ENCODE measurements at places on chromosomes 13 and 19.

DNA sequence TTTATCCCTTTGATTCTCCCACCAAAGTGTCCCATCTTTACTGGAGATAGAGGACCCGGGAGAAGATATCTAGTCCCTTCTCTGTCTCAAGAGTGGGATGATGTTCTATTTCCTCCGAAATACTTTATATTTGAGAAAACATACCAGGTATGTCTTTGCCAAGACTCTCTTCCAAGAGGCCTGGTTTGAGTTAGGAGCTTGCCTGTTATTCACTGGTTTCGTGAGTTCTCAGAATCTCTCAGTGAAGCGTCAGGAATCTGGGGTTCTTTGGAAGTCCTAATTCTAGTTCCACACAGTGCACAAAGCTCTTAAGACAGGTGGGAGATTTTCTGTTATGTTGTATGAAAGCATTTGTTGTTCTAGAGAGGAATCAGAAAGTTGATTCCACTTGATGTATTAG lies 182.0 kb downstream of the DNAJC15 start:
- no peak for DNase-seq

DNA sequence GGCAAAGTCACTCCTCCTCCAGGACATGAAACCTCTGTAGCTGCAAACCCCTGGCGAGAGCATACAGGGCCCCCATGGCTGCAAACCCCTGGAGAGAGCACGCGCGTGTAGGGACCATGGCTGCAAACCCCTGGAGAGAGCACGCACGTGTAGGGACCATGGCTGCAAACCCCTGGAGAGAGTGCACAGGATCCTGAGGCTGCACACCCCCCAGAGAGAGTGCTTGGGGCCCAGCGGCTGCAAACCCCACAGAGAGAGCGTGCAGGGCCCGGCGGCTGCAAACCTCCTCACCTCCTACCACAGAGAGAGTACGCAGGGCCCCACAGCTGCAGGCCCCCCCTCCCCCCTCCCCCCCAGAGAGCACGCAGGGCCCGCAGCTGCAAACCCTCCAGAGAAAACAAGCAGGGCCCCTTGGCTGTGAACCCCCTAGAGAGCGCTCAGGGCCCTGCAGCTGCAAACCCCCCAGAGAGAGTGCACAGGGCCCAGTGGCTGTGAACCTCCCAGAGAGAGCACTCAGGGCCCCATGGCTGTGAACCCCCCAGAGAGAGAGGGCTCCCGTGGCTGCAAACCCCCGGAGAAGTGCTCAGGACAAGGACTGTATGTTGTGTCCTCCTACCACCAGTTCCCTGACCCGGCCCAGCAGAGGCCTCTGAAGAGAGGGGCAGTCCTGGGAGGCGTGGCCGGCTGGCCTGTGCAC lies 7.3 kb downstream of the ADPRHL1 start:
- DNase-seq = peak; percentile 68

DNA sequence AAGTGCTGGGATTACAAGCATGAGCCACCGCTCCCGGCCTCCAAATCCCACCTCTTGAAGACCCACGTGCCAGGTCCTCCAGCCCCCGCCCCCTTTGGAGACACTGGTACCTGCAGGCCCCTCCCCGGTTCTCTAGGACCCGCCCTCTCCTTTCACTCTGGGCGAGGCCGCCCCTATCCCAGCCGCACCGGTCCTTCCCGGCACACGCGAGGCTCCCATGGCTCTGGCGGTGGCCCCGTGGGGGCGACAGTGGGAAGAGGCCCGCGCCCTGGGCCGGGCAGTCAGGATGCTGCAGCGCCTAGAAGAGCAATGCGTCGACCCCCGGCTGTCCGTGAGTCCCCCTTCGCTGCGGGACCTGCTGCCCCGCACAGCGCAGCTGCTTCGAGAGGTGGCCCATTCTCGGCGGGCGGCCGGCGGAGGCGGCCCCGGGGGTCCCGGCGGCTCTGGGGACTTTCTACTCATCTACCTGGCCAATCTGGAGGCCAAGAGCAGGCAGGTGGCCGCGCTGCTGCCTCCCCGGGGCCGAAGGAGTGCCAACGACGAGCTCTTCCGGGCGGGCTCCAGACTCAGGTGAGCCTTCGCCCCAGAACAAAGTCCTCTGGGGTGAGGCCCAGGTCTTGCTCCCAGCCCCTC lies at the start of gene CBLC:
Gene CBLC (plus strand): TSS at position 176 of the 633 bp plus-strand sequence. CDS start 42 bp downstream, at position 218.
- no peak for DNase-seq

GRCh38 chr19:48896191-48896720 lies 2.3 kb downstream of the TULP2 start:
- peak; percentile 58 for DNase-seq

DNA sequence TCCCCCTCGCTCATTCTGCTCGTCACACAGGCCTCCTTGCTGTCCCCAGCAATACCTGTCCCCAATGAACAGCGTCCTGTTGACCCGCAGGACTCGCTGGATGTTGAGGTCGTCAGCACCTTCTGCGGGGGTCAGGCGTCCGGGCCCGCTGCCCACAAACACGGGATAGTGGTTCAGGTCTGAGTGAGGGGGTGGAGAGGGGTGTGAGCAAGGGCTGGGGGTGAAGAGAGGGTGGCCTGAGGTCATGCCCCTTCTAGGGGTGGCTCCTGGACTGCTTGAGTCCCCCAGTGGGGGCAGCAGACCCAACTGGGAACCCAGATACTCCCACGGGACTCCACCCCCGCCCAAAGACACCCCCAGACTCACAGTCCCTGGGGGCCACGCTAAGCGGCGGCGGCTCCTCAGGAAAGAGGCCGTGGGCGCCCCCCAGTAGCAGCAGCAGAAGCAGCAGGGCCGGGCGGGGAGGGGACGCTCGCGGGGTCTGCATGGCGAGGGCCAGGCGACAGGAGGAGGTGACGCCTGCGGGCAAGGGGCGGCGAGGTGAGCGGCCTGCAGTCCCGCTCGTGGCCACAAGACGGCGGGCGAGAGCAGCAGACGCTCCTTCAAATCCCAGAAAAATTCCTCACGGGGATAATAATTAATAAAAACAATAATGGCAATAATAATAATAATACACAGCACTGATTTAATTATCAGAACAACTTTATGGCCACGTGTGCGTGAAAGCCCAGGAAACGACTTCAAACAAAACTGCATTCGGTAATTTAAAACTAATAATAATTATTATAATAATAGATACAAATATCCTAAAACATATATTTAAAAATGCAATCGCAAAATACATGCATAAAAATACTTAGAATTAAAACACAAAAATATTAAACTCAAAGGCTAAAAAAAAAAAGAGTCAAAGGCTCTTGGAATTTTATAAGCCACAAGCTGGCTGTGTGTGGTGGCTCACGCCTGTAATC lies 1.2 kb downstream of the SEMA6B start:
- DNase-seq = no peak

DNA sequence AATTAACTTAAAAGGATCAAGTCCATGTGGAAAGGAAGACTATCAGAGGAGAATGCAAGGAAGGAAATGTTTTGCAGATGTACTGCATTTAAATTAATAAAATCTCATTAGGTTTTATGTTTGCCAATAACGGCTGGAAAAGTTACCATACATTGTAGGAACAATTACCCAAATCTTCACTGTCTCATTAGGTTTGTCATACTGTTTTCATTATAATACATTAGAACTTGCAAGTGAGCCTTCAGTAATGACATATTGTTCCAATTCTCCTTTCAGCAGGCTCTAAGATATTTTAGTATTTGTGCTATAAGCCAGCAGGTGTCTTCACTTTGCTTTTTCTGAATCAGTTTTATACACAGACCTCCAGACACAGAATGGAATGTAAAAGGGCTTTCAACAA lies 661.6 kb upstream of the KLHL1 start:
- no peak for DNase-seq

GRCh38 chr19:16249826-16250404 lies 52.2 kb downstream of the AP1M1 start:
- peak; percentile 18 for DNase-seq

DNA sequence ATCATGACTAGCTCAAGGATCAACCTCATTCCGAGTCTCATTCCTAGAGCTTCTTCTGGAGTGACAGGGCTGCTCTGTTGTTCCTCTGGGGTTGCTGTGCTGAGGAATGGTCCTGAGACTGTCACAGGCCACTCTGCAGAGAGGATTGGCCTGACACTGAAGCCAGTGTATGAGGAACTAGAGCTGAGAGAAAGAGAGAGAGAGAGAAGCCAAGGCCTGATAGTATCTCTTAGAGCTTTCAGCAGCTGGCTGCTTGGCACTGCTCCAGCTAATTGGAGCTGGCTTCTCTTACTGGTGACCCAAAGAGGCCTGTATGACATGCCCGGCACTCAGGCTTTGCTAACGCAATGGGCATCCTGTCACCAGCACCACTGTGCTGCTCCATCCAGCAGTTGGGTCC lies 73.4 kb upstream of the FLT1 start:
- DNase-seq = peak; percentile 43

GRCh38 chr13:111289251-111289650 lies 31.2 kb upstream of the TEX29 start:
- no peak for DNase-seq

GRCh38 chr13:75495938-75496337 lies 14.0 kb upstream of the TBC1D4 start:
- peak; percentile 93 for DNase-seq

DNA sequence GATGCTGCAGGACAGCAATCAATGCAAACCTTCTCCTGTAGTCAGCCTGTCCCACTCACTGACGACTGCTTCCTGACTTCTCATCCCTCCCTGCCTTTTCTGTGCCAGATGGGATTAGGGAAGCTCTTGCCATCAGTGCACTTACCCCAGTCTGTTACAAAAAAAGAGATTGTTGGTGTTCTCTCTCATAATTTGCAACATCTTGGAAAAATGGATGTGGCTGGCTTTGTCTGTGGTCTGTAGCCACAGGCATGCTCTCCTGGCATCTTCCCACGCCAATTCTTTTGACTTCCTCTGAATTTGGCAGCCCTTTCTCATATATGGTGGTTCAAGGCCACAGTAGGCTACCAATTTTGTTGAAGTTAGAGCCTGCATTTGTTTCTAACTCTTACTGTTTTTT lies 11.6 kb upstream of the HTR2A start:
- peak; percentile 47 for DNase-seq

- DNase-seq = no peak
Observed at GRCh38 chr19:41166944-41167804, 25.8 kb upstream of the CYP2S1 start.

GRCh38 chr19:34690372-34690771 lies 12.9 kb downstream of the ZNF302 start:
- DNase-seq = no peak

DNA sequence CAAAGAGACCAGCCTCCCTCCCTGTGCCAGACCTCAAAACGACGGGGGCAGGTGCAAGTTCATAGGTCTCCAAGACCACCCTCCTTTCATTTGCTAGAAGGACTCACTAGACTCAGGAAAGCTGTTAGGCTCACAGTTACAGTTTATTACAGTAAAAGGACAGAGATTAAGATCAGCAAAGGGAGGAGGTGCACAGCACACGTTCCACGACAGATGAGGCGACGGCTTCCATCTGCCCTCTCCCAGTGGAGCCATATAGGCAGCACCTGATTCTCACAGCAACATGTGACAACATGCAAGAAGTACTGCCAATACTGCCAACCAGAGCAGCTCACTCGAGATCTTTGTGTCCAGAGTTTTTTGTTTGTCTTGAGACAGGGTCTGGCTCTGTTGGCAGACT lies 9.4 kb upstream of the CEACAM19 start:
- DNase-seq = no peak

- DNase-seq = no peak
Observed at GRCh38 chr13:42035905-42036521, 12.4 kb upstream of the DGKH start.

DNA sequence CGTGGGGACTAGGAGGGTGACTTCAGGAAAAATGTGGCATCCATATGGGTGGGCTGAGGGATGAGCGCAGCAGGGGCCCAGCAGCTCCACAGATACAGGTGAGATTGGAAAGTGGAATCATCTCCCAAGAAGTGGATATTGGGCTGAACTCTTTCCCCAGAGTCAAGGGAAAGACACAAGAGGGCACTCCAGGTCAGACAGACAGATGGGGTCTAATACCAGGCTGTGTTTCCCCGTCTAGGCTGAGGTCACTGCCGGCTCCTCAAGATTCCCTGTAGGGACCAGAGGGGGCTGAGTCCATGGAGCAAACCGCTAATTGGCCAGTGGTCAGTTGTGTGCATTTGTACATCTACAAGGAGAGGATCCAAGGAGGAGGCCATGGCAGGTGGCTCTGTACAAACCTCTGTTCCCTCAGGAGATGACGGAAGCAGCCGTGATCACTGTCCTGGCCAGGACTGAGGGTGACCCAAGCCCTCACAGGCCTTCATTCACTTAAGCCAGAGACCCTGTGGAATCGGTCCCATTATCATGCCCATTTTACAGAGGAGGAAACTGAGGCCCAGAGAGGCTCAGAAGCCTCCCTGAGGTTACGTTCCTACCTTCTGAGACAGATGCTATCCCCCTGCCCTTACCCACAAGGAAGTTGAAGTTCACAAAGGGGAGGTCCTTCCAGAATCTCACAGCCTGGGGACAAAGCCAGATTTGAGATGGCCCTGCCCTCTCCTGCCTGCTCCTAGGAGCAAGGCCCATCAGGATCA lies 14.9 kb upstream of the IGLON5 start:
- DNase-seq = no peak

DNA sequence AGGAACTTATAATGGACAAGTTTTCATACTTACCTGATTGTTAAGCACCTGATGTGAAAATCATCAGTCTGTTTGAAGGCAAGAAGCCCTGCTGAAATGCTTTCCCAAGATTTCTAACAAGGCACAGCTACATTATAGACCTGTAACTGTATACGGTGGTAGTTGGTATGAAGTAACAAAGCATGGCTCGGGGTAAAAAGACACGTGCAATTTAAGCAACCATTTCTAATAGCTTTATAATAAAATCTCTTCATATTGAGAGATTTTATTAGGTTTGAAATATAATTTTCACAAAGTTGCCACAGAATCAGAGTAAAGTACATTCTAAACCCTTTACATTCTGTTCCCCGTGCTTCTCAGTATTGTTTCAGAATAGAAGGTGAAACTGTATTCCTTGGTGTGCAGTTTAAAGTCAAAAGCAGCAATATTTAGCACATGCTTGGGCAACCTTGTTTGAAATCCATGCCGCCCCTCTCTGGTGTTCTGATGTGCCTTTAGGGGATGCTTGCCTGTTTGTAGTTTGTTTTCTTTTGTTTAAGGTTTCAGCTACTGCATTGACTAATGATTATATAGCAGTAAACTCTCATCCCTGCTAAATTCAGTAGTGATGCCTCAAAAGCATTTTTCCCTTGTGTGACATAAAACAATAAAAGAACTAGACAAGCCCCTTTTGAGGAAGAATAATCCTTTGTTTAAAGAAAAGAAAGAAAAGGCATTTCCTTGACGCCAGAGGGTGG lies 125.2 kb upstream of the OBI1 start:
- DNase-seq = no peak

GRCh38 chr19:7494416-7495098 lies 5.7 kb upstream of the PEX11G start:
- peak; percentile 67 for DNase-seq

DNA sequence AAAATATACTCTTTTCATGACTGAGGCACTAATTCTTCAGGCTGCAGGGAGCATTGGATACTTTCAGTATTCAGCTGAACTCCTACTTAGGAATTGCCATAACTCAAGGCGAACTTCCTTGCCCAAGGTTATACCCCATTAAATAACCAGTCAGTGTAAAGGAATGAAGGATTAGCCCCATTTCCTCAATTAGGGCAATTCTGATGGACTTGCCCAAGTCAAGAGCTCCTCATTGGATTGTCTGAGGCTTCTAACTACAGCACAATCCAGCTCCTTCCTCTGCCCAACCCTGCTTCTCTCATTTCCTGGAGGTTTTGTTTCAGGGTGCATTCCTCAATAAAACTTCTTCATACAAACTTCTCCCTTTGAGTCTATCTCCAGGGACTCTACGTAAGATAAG lies 329.2 kb downstream of the LIG4 start:
- no peak for DNase-seq

All from choroid plexus epithelial cell (primary cell).